Activated T-cell treated with anti-CD3 and anti-CD28 coated beads, Interleukin-2, amount 50 U/mL, for 72 hours (primary cell): ENCODE measurements at places on chromosomes 7 and 10. TPM values are rescaled to one million over a fixed set of nuclear protein-coding genes. Genes with fewer than 3 reads are reported as not detected.

DNA sequence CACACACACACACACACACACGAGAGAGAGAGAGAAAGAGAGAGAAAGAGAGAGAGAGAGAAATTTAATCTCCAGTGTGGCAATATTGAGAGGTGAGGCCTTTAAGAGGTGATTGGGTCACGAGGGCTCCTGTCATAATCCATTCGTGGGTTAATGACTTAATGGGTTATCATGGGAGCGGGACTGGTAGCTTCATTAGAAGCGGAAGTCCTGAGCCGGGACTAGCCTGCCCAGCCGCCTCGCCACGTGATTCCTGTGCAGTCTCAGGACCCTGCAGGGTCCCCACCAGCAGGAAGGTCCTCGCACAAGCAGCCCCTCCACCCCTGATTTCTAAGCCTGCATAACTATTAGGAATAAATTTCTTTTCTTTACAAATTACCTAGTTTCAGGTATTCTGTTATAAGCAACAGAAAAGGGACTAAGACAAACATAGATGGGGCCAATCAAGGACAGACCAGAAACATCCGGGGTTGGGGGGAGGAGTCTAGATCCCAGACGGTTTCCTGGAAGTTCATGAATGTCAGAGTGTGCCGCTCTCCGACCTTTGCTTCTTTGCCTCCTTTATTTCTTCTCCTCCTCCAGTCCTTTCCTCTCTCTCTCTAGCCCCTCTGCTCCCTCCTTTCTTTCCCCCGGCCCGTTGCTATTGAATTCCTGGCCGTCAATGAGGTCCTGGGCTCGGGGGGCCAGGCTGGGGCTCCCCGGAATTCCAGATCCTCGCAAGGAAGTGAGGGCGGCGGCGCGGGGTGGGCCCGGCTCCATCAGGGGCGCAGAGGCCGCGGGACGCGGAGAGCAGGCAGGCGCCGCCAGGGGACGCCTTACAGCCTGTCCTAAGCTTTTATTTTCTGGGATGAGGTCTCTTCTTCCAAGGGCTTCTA lies 146.8 kb downstream of the CYP26A1 start:
- no peak overlapping the region for H3K4me3 ChIP-seq
- no peaks in the 10 kb centered on the region for H3K4me1 ChIP-seq
- H3K36me3 ChIP-seq: no peaks in the 10 kb centered on the region
- no peak for DNase-seq
- H3K27me3 ChIP-seq: no peaks in the 10 kb centered on the region

APBB1IP gene
- 44.1 TPM for total RNA-seq

COL28A1 gene
- total RNA-seq: 0.16 TPM

DNA sequence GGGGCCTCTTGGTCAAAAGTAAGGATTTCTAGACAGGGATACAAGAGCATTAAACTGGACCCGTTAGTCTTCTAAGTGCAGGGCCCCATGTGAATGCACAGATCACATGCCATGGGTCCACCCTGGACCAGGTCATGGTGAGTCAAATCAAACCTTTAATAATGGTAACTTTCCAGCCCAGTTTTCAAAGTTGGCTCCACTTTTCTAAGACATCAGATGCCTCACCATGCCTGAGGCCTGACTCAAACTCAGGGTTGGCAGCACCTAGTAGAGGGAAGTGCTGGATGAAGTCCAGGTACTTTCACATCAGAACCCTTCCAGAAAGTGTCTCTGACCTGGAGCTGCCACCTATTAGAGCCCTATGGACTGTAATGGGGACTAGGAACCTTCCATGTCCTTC lies 9.7 kb upstream of the SMIM30 start:
- H3K36me3 ChIP-seq: no peaks in the 10 kb centered on the region
- no peak for DNase-seq
- H3K27ac ChIP-seq: no peak overlapping the region
- H3K27me3 ChIP-seq: peaks cover 13% of the 10 kb centered on the region
- peaks cover 1% of the 10 kb centered on the region for H3K4me1 ChIP-seq

DNA sequence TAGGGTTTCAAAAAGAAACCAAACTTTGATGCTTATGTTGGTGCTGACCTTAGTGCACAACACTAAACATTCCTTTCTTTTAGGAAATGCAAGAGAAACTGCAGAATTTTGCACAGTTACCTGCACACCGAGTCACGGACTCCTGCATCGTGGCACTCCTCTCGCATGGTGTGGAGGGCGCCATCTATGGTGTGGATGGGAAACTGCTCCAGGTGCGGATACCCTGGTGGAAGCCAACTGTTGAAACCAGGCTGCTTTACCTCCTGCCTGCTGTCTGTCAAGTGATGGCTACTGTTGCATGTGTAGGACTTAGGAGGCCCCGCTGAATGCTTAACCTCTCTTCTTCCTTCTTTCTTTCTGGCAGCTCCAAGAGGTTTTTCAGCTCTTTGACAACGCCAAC lies 11.7 kb downstream of the CASP2 start:
- peaks cover 42% of the 10 kb centered on the region for H3K4me1 ChIP-seq
- peak; percentile 64 for DNase-seq
- H3K27ac ChIP-seq: peak overlapping the region; percentile 58
- H3K36me3 ChIP-seq: peaks cover 21% of the 10 kb centered on the region

DNA sequence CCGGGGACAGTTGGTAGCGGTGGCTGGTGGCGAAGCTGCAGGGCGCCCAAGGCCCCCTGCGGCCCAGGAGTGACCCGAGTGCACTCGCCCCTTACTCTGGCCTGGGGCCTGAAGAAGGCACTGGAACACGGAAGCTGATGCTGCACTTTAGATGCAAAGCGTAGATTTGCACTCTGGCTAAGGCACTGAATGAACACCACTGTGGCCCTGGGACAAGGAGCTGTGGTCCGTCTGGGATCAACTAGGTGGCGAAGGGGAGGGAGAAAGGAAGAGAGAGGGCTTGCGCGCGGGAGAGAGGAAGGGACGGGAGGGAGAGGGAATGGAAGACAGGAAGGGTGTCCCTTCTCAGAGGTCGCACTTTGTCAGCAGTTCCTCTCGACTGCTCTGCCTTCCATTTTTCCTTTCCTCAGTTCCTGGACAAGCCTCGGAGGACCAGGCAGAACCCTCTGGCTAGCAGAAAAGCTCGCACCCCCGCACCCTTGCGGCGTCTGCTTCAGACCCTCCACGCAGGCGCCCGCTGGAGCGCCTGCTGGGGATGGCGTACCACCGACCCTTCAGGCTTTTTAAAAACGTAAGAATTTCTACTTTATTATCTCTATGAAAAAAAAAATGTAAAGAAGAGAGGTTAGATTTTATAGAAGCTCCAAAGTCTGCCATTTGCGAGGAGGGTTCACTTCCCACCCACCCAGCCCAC lies 1.2 kb downstream of the FERD3L start:
- H3K36me3 ChIP-seq: peaks cover 2% of the 10 kb centered on the region
- no peak for DNase-seq
- H3K27ac ChIP-seq: no peak overlapping the region
- H3K4me1 ChIP-seq: no peaks in the 10 kb centered on the region
- no peak overlapping the region for H3K4me3 ChIP-seq

DNA sequence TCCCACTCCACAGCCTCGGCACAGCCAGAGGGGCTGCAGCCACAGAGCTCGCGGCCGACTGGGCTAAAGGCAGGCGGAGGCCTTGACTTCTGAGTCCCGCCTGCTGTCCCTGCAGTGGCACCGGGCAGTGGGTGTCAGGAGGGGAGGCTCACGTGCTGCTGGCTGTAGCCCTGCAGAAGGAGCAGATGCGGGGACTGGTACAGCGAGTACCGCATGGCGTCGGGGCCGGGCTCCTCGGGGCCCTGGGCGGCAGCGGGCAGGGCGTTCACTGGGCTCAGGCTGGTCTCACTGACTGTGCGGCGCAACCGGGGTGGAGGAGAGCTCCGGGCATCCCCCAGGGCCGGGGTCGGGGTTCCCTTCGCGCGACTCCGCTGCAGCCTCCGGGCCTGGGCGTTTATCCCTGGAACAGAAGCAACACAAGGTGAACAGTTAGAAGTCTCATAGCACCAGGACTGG lies 25.6 kb downstream of the PAPOLB start:
- H3K27ac ChIP-seq: no peak overlapping the region
- no peaks in the 10 kb centered on the region for H3K4me1 ChIP-seq
- H3K36me3 ChIP-seq: no peaks in the 10 kb centered on the region
- no peaks in the 10 kb centered on the region for H3K27me3 ChIP-seq

FOXI2 gene
- total RNA-seq: not detected
